ENCODE measurements at places on chromosomes 16 and 17. TPM values are rescaled to one million over a fixed set of nuclear protein-coding genes. Genes with fewer than 3 reads are reported as not detected.

DNA sequence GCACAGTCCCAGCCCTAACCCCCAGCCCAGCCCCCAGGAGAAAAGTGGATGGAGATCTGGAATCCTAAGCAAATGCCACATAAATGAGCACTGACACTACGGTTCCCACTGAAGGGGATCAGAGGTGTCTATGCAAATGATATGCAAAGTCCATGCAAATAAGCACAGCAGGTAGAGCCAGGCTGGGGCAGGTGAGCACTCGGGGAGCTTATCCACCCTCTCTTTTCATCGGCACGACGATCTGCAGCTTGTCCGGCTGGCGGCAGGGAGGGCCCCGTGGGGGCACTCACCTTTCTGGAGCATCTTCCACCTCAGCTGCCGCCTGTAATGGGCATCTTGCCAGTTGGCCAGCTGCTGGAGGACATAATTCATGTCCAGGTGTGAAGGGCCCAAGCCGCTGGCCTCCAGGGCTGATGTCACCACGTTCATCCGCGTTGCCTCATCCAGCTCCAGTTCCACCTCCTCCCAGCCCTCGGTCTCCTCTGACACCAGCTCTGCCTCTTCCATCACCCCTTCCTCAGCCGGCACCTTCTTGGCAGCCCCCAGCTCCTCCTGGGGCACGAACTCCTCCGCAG, 9.9 kb downstream of the HAP1 start:
- H3K27ac ChIP-seq: no peak overlapping the region
- H3K36me3 ChIP-seq: no peaks in the 10 kb centered on the region
- no peaks in the 10 kb centered on the region for H3K27me3 ChIP-seq
- no peaks in the 10 kb centered on the region for H3K4me1 ChIP-seq
- H3K4me3 ChIP-seq: no peak overlapping the region

GRCh38 chr16:66695935-66696668, 441 bp downstream of the CMTM4 start:
- peaks cover 37% of the 10 kb centered on the region for H3K4me1 ChIP-seq
- peak overlapping the region; percentile 30 for H3K27ac ChIP-seq
- no peaks in the 10 kb centered on the region for H3K36me3 ChIP-seq
- no peaks in the 10 kb centered on the region for H3K27me3 ChIP-seq
- peak; percentile 59 for DNase-seq

DNA sequence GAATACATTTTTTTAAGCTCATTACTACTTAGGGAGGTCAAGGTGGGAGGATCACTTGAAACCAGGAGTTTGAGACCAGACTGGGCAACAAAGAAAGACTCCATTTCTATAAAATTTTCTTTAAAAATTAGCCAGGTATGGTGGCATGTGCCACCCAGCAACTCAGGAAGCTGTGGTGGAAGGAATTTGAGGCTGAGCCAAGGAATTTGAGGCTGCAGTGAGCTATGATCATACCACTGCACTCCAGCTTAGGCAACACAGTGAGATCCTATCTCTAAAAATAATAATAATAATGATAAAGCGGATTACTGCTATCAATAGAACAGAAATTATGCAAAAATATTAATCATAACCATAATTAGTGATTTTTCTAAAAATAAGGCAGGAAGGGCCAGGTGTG, 170.3 kb downstream of the COPRS start:
- no peak overlapping the region for H3K27ac ChIP-seq
- no peaks in the 10 kb centered on the region for H3K27me3 ChIP-seq
- H3K4me3 ChIP-seq: no peak overlapping the region
- peaks cover 17% of the 10 kb centered on the region for H3K4me1 ChIP-seq
- H3K36me3 ChIP-seq: no peaks in the 10 kb centered on the region
- peak; percentile 61 for DNase-seq

GRCh38 chr17:79505199-79505598, 105.7 kb downstream of the RBFOX3 start:
- H3K4me1 ChIP-seq: no peaks in the 10 kb centered on the region
- no peak overlapping the region for H3K27ac ChIP-seq
- peaks cover 93% of the 10 kb centered on the region for H3K27me3 ChIP-seq
- no peak for DNase-seq
- no peaks in the 10 kb centered on the region for H3K36me3 ChIP-seq

- H3K4me1 ChIP-seq: peaks cover 17% of the 10 kb centered on the region
- H3K27ac ChIP-seq: no peak within 1 kb of the TSS
- no peaks in the 10 kb centered on the region for H3K36me3 ChIP-seq
- H3K27me3 ChIP-seq: no peaks in the 10 kb centered on the region
- DNase-seq: no peak
Measured at GRCh38 chr17:7439462-7440112, at the start of gene FGF11. TSS of gene FGF11 (plus strand) at chr17:7439512. CDS start at chr17:7439621, 109 bp downstream.

GRCh38 chr16:17002565-17002964, 468.2 kb downstream of the XYLT1 start:
- DNase-seq: no peak
- no peaks in the 10 kb centered on the region for H3K4me1 ChIP-seq
- no peaks in the 10 kb centered on the region for H3K36me3 ChIP-seq

GRCh38 chr17:35895636-35896587, 15.8 kb upstream of the CCL5 start:
- H3K36me3 ChIP-seq: no peaks in the 10 kb centered on the region
- no peak for DNase-seq
- no peak overlapping the region for H3K27ac ChIP-seq

DNA sequence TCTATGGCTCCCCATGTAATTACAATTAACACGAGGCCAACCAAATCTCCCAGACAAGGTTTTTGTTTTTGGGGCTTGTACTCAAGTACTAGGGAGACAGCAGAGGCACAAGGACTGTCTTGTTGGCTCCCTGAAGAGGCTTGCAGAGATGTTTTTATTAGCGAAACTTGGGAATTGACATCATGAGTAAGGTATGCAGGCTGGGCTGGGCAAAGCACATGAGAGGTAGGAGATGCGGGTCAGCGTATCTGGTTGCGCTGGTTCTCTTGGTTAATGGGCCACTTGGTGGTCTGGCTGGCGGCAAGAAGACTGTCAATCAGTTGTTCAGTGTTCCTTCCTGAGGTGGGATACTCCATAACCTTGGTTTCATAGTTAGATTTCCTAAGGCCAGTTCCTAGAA, 28.9 kb downstream of the LCMT1 start:
- no peaks in the 10 kb centered on the region for H3K4me1 ChIP-seq
- no peak overlapping the region for H3K27ac ChIP-seq
- H3K36me3 ChIP-seq: 0 out of 2 replicates have a peak, but pooled peaks cover 2% of the 10 kb centered on the region

DNA sequence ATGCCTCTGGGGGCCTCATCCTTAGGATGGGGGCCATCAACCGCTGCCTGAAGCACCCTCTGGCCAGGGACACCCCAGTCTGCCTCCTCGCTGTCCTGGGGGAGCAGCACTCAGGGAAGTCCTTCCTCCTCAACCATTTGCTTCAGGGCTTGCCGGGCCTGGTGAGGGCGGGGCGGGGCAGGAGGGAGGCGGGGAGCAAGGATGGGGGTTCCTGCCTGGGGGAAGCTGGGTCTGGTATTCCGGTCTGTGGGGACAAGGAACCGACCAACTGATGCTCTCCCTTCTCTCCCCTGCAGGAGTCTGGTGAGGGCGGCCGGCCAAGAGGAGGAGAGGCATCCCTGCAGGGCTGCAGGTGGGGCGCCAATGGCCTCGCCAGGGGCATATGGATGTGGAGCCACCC, 2.0 kb downstream of the RNF112 start:
- H3K4me3 ChIP-seq: no peak overlapping the region
- no peaks in the 10 kb centered on the region for H3K27me3 ChIP-seq
- no peak overlapping the region for H3K27ac ChIP-seq
- no peak for DNase-seq
- no peaks in the 10 kb centered on the region for H3K36me3 ChIP-seq

DNA sequence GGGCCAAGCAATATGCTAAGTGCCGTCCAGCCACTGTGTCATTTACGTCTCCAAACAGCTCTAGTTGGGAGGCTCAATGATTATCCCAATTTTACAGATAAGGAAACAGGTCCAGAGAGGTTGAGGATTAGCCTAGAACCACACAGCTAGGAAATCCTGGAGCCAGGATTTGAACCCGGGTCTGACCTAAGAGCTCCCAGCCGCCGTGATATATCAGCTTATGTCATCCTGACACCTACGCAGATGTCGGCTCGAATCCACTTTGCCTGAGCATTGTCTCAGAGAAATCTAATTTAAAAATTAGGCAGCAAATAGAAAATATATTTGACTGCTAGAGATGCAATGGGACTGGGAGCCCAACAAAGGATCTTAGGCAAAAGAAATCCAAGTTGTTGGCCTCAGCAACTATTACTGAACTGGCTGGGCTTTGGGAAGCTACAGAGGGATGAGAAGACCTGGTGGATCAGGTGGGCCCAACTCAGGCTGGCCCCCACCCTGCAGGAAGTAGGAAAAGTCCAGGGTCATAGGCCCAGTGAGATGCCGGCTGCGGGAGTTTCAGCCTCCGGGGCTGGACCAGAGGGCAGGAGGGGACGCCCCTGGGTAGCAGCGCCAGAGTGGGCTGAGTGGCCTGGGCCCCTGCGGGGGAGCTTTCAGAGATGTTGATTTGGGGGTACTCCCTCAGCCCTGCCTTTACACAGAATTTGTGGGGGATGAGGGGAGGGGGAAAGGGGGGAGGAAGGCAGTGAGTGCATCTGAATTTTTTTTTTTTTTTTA, 35.1 kb upstream of the IL21R start:
- 0 out of 2 replicates have a peak, but pooled peaks cover 6% of the 10 kb centered on the region for H3K36me3 ChIP-seq
- H3K4me3 ChIP-seq: no peak overlapping the region
- H3K4me1 ChIP-seq: peaks cover 36% of the 10 kb centered on the region
- no peaks in the 10 kb centered on the region for H3K27me3 ChIP-seq
- no peak for DNase-seq

- H3K27ac ChIP-seq: no peak overlapping the region
- H3K27me3 ChIP-seq: peaks cover 22% of the 10 kb centered on the region
- no peaks in the 10 kb centered on the region for H3K4me1 ChIP-seq
- no peak overlapping the region for H3K4me3 ChIP-seq
- H3K36me3 ChIP-seq: no peaks in the 10 kb centered on the region
- DNase-seq: no peak
Measured at GRCh38 chr16:77613095-77613494, 109.2 kb upstream of the NUDT7 start.

GRCh38 chr16:79826732-79827475, 226.4 kb upstream of the MAF start:
- H3K4me1 ChIP-seq: no peaks in the 10 kb centered on the region
- H3K4me3 ChIP-seq: no peak overlapping the region
- H3K27ac ChIP-seq: no peak overlapping the region
- no peak for DNase-seq
- peaks cover 30% of the 10 kb centered on the region for H3K27me3 ChIP-seq

- H3K36me3 ChIP-seq: no peaks in the 10 kb centered on the region
- no peaks in the 10 kb centered on the region for H3K27me3 ChIP-seq
- H3K4me1 ChIP-seq: no peaks in the 10 kb centered on the region
Measured at GRCh38 chr17:14749269-14749668, 448.4 kb downstream of the HS3ST3B1 start.

- H3K4me1 ChIP-seq: no peaks in the 10 kb centered on the region
- peaks cover 20% of the 10 kb centered on the region for H3K27me3 ChIP-seq
- H3K36me3 ChIP-seq: no peaks in the 10 kb centered on the region
- no peak overlapping the region for H3K4me3 ChIP-seq
- DNase-seq: no peak
- no peak overlapping the region for H3K27ac ChIP-seq
Measured at GRCh38 chr17:51427856-51428255, 167.5 kb downstream of the UTP18 start.

GRCh38 chr17:14321476-14321949, 20.6 kb downstream of the HS3ST3B1 start:
- no peak overlapping the region for H3K27ac ChIP-seq
- no peak for DNase-seq
- H3K27me3 ChIP-seq: peaks cover 62% of the 10 kb centered on the region
- no peaks in the 10 kb centered on the region for H3K36me3 ChIP-seq
- no peak overlapping the region for H3K4me3 ChIP-seq

DNA sequence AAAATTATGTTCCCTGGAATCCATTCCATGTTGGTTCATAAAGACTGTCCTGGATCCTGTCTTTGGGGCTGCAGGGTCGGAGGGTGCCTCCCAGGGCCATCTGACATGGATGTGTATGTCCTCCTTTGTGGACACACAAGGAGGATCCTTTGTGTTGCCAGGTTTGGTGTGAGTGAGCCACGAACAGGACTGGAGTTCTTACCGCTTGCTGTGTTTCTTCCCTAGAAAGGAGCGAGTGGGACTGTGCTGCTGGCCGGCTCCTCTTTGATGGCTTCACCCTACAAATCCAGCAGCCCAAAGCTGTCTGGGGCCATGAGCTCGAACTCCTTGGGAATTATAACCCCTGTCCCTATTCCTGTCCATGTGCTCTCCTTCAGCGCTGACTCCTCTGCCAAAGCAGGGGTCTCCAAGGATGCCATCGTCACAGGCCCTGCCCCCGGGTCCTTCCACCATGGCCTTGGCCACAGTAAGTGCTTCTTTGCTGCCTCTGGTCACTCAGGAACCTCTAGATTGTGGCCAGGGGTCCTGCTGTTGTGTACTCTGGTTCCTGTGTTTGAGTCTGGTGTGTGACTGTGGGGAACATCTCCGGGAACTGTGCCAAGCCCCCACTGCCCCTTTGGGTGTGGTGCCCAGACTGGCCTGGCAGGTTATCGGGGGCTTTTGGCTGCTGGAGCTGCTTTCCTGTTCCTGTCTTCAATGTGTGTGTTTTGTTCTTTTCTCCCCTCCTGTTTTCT, 29.5 kb downstream of the UBN1 start:
- DNase-seq: peak; percentile 33
- peaks cover 14% of the 10 kb centered on the region for H3K4me1 ChIP-seq
- H3K27ac ChIP-seq: no peak overlapping the region
- no peak overlapping the region for H3K4me3 ChIP-seq
- H3K36me3 ChIP-seq: peaks cover 22% of the 10 kb centered on the region

DNA sequence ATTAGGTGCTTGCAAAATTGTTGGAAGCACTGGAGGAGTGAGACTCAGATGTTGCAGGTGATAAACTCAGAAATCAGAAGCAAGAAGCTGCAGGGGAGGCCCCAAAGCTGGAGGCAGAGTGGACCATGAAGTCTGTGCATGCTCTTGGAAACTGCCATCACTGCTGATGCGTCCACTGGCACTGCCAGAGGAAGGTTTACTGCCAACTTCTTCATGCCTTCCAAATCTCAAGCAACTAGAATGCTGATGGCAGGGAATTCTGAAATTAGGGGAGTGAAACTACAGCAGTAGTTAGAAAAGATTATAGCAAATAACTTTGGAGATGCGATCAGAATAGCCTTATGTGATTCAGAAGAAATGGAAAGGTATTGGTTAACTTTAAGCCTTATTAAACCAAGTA, 277.1 kb upstream of the SDK2 start:
- H3K4me3 ChIP-seq: no peak overlapping the region
- no peak for DNase-seq
- no peak overlapping the region for H3K27ac ChIP-seq
- H3K27me3 ChIP-seq: peaks cover 24% of the 10 kb centered on the region

- no peaks in the 10 kb centered on the region for H3K4me1 ChIP-seq
- no peaks in the 10 kb centered on the region for H3K36me3 ChIP-seq
- H3K27ac ChIP-seq: no peak overlapping the region
- H3K4me3 ChIP-seq: no peak overlapping the region
- no peaks in the 10 kb centered on the region for H3K27me3 ChIP-seq
Measured at GRCh38 chr16:63530208-63530607, 1494.0 kb upstream of the CDH8 start.

GRCh38 chr16:88804552-88805339, 1.2 kb downstream of the CDT1 start:
- DNase-seq: no peak
- peaks cover 7% of the 10 kb centered on the region for H3K36me3 ChIP-seq
- no peak overlapping the region for H3K27ac ChIP-seq
- peak overlapping the region; percentile 82 for H3K4me3 ChIP-seq

The CNGB1 gene
- total RNA-seq: 1.1 TPM

The TOM1L1 gene
- total RNA-seq: 46.8 TPM

The NPIPA1 gene
- total RNA-seq: 109 TPM

The FGF11 gene
- total RNA-seq: 15.2 TPM

The PSMD7 gene
- total RNA-seq: 98.2 TPM

The RAB26 gene
- 29.5 TPM for total RNA-seq

All from PC-9 (cell line).